ENCODE measurements at places on chromosomes 2 and 18.

GRCh38 chr2:45380131-45380836, 230.8 kb downstream of the SRBD1 start:
- peak; percentile 7 for DNase-seq

DNA sequence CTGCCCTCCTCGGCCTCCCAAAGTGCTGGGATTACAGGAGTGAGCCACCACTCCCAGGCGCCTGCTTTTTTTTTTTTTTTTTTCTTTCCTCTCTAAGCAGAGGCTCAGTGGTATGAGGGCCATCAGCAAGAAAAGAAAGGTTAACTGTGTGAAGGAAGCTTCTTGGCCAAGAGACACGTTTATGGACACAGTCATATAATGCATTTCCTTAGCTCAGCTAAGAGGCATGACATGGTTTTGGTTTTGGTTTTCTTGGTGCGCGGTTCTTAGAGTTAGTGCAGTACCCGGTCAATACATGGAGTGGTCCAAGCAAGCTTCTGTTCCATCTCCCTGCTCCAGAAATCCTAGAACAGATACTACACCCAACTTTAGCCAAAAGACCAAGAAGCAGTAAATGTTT, 42.6 kb downstream of the RALBP1 start:
- DNase-seq, result no peak

- DNase-seq, result no peak
Measured at GRCh38 chr2:11406267-11406957, 59.5 kb downstream of the E2F6 start.

DNA sequence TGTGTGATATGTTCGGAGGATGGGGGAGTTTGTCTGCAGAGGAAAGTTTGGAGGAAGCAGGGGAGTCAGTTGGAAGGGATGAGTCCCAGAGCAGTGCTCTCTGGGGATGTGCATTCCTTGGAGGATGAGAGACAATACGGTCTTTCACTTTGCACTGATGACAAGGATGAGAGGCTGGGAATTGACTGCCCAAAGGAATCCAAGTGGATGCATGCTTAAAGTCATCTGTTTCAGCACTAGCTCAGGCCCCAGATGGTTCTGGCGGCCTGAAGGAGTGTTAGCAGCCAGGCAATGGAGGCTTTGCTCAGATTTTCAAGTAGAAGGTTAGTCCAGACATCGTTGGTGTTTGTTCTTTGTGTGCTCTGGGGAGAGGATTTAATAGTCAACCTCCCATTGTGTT, 100.2 kb downstream of the CRIM1 start:
- DNase-seq, result no peak

DNA sequence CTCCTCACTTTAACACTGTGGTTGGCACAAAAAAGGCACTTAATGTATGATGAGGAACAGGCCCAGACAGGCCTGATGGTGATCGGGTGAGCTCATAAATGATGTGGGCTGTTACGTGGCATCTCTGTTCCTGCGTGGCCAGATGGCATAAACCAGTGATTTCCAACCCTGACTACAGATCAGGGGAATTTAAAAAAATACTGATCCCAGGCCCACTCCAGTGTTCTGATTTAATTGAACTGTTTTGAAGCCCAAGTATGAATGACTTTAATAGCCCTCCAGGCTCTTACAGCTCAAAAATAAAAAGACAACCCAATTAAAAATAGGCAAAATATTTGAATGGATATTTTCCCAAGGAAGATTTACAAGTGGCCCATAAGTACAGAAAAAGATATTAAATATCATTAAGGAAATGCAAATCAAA, 48.2 kb downstream of the LIPG start:
- DNase-seq, result no peak

GRCh38 chr2:71619230-71619741, 165.9 kb downstream of the DYSF start:
- DNase-seq, result no peak

DNA sequence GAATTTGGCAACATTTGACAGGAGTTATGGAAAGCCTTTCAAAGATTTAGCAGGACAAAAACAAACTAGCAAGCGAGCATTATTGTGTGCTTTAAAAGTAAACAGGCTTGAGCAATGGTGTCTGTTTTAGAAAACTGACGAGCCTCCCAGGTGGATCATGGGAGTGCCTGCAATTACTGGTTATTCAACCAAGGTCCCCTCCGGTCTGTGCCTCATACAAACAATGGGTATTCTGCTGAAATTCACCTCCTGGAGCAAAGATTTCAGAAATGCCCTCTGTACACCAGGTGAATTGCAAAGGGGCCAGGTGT, 22.4 kb downstream of the RTP5 start:
- no peak for DNase-seq

DNA sequence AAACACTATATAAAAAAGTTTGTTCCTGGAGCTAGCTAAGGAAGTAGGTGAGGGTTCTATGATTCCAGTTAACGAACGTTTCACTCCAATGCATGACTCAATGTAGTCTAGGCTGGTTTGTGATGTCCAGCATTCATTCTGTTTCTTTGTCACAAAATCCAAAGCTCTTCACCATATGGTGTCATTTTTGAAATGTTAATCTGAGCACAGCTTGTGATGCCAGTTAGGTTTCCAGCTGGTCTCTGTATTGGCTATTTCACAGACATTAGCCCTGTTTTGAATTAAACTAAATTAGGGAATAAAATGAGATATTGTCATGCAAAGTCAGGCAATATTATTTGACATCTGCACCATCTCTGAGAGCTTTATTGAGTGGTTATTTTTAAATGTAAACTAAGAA, 159.4 kb downstream of the RBM43 start:
- DNase-seq, result no peak

- DNase-seq, result no peak
Measured at GRCh38 chr2:145592361-145592760, 1072.4 kb upstream of the ZEB2 start.

GRCh38 chr2:144572977-144573376, 53.1 kb upstream of the ZEB2 start:
- no peak for DNase-seq

DNA sequence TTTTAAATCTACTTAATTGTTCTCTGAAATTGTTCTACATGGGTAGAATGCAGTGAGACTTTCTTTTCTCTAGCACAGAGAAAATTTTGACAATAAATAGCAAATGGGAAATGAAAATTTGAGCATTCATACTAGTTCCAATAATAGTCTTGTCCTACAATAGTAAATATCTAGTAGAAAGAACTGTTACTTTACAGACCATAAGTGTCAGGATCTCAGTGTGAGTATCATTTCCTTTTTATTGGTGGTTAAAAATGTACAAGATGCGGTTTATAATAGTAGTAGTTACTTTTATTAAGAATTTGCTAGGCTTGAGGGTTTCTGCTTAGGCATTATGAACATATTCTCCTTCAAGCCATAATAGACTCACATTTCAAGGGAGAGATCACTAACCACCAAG, 43.2 kb downstream of the KCNE4 start:
- DNase-seq, result no peak

DNA sequence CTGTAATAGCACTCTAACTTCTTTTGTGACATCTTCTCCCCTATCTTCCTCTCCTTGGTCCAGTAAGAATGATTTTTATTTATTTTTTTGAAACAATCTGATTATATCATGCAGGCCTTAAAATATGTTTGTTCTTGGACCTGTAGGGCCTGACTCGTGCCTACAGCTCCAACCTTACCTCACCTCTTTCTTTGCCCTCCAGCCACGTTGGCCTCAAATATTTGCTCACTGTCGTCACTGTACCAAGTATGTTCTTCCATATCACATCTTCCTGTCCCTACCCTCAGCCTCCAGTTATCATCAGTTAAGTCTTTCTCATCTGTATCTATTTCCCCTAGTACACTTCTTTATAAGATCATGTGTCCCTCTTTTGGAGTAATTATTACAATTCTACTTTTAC, 125.5 kb downstream of the CDH7 start:
- DNase-seq, result no peak

GRCh38 chr2:185618625-185619024, 120.0 kb upstream of the FSIP2 start:
- no peak for DNase-seq

DNA sequence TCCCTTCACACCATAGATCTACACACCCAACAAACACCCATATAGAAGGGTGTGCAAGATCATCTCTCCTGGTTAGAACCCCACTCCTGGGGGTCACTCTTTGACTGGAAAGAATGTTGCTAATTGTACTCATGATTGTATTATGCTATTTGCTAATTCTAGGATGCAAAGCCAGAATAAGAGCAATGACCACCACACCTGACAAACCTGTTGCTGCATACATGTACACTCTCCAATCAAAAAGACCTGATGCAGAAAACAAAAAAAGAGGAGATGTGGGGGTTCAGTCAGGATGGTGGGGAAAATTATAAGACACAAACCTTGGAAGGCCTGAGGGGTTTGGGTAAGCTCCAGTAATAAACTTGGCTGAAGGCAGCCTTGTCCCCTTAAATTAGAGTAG, 36.9 kb upstream of the PDK1 start:
- DNase-seq, result no peak

- no peak for DNase-seq
Measured at GRCh38 chr18:79778291-79778791, 19.4 kb upstream of the KCNG2 start.

- DNase-seq, result no peak
Measured at GRCh38 chr2:201996006-201996405, 37.6 kb upstream of the FZD7 start.

DNA sequence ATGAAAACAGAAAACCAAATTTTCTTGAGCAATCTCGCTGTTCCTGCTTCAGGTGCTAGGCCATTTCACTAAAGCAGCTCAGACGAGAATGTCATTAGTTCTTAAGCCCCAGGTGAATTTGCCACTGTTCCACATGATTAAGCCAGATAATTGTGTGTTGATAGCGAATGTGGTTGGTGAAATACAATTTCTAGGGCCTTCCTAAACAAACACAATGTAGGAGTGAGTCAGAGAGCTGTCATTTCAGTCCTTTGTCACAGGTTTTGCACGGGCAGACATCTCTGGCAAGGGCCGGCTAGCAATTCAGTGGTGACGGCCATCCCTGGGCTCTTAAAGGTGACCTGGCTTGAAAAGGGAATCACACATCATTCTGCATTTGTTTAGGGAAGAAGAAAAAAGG, 170.7 kb downstream of the TMEM182 start:
- no peak for DNase-seq

DNA sequence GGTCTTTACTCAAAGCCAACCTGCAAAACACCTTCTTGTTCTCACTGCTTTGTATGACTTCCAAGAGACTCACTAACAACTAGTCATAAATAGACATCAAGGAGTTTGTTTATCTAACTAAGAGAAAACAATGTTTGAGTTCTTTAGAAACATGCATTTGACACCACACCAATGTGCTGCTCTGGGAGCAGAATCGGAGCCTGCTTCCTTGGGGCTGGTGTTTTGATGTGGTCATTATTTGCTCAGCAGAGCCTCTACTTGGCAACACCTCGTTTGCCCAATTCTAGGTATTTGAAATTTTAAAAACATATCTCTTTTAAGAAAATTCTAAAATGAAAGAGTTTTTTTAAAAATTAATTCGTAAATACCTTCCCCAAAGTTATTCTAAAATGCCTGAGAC, 167.5 kb downstream of the BCL2 start:
- no peak for DNase-seq

DNA sequence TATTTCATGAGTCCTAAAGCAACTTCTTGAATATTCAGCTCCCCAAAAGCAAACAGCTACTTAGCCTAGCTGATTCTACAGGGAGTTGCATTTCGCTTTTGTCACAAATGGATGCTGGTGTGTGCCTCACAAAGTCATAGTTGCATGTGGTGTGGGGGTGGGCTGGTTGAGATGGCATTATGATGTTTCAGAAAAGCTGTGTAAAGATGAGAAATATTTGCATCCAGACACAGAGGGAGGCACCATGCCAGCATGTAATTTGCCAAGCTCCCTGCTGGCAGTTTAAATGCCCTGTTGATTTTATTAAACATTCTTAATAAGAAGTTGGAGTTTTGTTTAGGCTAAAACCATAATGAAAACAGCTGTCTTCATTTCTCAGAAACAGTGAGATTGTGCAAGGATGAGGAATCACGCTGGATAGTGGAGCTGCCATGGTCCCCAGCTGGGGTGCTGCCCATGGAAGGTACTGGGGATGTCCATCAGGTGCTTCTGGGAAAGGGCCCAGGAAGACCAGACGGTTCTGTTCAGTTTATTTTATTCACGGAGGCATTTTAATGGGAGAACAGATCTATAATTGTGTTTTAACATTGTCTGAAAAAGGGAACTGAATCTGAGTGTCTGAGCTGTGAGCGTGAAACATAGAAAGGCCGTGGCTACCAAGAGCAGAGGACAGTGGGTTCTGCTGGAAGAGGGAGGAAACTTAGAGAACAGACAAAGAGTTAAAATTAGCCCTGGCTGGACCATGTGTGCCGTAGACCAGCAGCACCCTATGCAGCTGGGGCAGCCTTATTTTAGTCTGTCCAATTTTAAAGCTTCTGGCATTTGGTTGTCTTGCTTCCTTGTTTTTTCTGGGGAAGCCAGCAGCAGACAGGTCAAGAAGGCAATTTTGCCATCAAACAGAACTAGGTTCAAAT, 177.1 kb downstream of the FAM210A start:
- DNase-seq, result no peak

DNA sequence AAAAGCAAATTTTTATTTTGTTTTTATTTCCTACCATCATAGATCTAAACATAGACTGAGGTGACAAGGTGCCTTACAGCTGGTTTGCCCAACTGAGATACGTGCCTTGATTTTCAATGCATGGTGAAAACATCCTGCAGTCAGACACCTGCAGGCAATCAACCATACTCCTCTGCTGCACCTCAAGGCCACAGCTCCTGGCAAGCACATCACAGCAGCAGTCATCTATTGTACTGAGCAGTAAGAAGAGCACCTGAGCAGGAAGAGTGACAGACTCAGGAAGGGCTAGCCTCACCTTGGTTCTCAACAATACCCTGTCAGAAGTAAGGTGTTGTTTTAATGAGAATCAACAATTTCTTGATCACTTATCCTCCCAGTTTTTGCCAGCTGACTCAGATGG, 1206.8 kb upstream of the NRXN1 start:
- no peak for DNase-seq

DNA sequence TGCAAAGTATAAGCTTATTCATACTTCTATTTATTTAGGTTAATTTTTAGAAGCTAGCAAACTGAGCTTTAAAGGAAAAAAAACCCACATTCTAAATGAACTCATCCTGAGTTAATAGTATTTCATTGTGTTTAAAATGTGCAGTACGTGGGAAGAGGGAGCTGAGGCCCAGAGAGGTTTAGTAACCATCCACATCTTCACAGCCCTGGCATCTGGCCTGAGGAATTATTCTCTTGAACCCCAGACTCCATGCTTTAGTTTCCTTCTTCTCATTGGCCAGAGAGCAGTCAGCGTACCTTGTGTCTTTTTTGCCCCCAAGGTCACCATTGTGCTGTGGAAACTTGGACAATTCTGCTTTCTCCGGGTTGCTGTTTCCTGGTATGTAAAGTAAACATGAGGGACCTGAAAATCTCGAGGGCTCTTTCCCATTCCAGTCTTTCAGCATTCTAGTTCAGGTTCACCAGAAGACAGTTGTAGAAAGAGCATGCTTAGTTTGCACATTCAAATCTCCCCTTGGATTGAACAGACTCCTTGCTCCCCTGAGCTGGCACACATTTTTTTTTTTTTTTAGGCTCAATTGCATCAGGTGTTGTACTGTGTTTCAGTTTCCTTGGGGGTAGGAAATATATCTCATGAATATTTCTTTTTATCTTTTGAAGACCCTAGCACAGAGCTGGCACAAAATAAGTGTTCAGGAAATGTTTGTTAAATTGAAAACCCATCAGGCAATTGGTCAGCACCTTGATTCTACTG, 81.4 kb downstream of the MYCN start:
- DNase-seq, result no peak

- DNase-seq, result no peak
Measured at GRCh38 chr18:79637181-79637920, 42.3 kb upstream of the CTDP1 start.

- DNase-seq, result no peak
Measured at GRCh38 chr2:187091664-187092063, 242.7 kb upstream of the ZSWIM2 start.

GRCh38 chr2:170322140-170322766, 144.3 kb downstream of the MYO3B start:
- DNase-seq, result no peak

Data from GM04504 (cell line).